ENCODE measurements at places on chromosomes 6 and 20.

DNA sequence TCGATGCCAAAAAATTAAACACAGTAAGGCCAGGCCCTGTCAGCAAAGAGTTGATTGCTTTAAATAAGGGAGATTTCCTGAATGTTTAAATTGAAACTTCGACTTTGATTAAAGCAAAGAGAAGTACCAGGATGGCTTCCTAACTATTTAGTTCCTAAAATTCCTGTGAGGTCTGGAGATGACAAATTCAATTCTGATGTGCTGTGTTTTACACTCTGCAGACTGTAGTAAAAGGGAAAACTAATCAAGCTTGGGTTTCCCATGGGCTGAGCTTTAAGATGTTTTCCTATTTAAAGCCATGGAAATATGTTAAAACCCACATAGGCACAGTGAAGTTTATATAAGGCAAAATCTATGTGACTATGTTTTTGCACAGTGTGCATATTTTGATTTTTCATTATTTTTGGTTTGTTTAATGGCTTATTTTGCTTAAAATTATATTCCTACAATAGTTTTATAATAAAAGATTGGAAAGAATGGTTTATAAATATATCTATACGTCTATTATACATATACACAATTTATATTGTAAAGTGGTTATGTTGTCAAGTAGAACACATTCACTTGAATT, 198.5 kb upstream of the EYA4 start:
- DNase-seq: no peak

DNA sequence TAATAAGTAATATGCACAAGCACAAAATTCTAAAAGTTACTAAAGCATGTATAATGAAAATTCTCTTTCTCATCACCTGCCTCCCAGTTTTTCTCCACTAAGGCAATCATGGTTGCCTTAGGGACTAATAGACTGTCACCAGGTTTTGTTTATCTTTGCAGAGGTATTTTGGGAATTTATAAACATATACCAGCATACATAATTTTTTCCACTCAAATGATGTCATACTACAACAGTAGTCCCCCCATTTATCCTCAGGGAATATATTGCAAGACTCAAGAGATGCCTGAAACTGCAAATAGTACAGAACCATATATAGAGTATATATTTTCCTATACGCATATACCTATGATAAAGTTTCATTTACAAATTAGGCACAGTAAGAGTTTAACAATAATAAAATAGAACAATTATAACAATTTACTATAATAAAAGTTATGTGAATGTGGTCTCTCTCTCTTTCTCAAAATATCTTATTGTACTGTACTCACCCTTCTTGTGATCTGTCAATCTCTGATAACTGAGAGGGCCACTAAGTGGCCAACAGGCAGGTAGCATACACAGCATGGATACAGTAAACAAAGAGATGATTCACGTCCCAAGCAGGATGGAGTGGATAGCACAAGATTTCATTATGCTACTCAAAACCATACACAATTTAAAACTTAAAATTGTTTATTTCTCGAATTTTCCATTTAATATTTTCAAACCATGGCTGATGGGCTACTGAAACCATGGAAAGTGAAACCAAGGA, 19.7 kb downstream of the RBL1 start:
- no peak for DNase-seq

DNA sequence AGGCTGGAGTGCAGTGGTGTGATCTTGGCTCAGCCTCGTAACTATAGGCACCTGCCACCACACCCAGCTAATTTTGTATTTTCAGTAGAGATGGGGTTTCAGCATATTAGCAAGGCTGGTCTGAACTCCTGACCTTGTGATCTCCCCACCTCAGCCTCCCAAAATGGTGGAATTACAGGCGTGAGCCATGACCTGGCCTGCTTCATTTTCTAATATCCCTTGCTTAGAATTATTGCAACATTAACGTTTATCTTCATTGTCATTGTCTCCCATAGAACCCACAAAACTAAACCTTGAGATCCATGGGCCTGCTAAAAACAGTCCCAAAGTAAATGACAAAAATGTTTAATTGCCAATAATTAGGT, 6.1 kb downstream of the EEF1A1 start:
- peak; percentile 62 for DNase-seq

GRCh38 chr6:15626878-15627674, 35.8 kb downstream of the DTNBP1 start:
- peak; percentile 83 for DNase-seq

DNA sequence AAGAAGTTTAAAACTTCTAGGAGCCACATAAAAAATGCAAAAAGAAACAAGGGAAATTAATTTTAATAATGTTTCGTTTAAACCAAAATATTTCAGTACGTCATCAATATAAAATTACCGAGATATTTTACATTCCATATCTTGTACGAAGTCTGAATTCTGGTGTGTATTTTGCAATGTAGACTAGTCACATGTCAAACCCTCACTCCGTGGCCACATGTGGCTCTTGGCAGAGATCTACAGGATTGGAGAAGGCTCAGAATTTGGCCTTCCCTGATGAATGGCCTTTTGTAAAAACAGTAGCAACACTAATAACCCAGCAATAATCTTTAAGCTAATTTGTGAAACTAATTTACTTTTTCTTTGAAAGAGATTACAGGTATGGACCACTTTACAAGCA, 217.1 kb downstream of the PRL start:
- no peak for DNase-seq

DNA sequence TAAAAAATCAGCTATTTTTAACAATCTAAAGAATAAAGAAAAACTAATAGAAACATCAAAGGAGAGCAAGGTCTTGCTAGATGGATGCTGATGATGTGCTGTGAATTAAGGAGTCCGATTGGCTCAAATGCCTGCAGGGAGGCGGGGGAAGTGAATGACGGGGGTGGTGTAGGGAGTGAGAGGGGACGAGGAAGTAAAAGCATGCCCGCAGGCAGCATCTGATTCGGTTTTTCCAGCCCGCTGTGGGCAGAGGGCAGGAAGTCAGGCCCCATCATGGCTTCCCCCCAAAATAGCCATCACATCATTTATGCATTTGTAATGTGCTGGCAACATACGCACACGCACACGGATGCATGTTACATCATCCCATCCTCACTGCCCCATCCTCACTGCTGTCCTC, 10.3 kb downstream of the RSPO4 start:
- peak; percentile 9 for DNase-seq
